Right hindlimb (tissue), 1 donor: ENCODE measurements at places on chromosomes 11 and 22.

GRCh38 chr22:33438273-33438672, 380.1 kb upstream of the SYN3 start:
- no peak for DNase-seq

GRCh38 chr11:72962084-72962483, 147.9 kb downstream of the ATG16L2 start:
- no peak for DNase-seq

- DNase-seq: no peak
These were observed 335.5 kb downstream of the CADM1 start for GRCh38 chr11:115168686-115169085.

DNA sequence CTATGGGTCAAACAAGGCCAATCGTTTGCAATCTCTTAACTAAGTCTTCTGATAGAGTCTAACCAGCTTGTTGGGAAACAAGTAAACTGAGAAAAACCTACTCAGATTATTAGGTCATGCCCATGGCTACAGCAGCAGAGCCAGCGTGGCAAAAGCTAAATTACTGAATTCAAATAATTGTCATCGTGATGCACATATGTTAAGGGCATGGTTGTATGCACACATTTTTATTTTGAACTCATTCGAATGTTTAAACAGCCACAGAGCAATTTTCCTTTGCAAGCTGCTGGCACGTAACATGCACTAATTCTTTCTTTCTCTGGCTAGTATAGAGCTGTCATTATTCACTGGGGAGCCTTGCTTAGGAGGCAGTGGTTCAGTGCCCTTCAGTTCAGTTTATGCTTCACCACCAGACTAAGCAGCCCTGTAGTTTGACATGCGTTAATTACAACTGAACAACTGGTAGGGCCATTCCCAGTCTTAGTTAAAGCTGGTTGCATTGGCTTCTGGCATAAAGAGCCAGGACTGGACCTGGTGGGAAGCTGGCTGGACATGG, 396.4 kb downstream of the METTL15 start:
- DNase-seq: no peak

DNA sequence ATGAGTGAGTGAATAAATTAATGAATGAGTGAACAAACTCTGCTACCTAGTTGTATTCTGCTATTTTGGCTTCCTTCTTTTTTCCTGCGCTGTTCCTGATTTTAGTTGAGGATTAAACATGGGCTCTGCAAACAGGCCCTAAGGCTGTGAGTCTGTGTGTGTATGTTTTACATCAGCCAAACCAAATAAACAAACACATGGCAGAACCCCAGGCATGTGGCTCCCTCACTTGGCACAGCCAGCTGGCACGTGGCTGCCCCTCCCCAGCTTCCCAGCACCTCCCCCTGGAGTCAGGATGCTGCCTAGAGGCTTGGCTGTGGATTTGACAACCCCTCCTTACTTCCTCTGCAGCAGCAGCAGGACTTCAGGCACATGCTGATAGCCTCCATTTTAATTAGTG, 593.2 kb downstream of the INSC start:
- DNase-seq: peak; percentile 72

DNA sequence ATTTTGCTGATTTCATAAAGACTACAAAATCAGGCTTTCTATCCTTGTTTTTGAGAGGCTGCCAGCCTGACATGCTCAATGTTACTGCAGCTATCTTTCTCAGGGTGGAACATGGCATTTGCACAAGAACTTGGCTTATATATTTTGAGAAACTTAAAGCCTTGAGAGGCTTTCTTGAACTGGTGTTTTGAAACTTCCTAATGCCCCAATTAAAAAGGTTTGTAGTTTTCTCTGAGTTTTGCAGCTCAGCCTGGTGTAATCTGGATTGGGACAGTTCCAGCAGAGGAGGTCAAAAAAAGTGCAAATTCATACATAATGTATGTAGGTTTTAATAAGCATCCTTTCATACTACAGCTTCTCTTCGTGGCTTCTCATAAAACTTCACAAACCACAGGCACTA, 223.4 kb downstream of the FAM76B start:
- no peak for DNase-seq

- DNase-seq: no peak
These were observed 68.4 kb downstream of the CACNA1I start for GRCh38 chr22:39638958-39639357.

GRCh38 chr22:31439808-31440207, 40.4 kb downstream of the DRG1 start:
- peak; percentile 51 for DNase-seq

- no peak for DNase-seq
These were observed 99.9 kb upstream of the TBCEL start for GRCh38 chr11:120923866-120924508.

DNA sequence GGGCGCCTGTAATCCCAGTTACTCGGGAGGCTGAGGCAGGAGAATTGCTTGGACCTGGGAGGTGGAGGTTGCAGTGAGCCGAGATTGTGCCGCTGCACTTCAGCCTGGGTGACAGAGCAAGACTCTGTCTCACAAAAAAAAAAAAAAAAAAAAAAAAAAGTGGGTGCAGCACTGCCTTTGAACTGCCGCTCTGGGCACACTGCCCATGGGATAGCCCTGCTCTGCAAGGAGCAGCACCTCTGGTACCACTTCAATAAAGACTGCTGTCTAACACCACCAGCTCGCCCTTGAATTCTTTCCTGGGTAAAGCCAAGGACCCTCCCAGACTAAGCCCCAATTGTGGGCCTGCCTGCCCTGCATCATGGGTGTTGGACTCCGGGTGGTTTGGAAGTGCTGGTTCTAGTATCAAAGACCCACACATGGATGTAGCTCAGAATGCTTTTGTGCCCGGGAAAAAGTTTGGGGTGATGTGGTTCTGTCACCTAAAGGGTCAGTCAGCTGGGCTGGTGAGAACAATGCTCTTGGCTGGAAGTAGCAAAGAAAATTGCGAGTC, 444.3 kb downstream of the TBC1D22A start:
- no peak for DNase-seq
